ENCODE measurements at places on chromosomes 7 and 10.

- no peak for DNase-seq
Observed at GRCh38 chr7:89458114-89458513, 662.6 kb upstream of the TEX47 start.

DNA sequence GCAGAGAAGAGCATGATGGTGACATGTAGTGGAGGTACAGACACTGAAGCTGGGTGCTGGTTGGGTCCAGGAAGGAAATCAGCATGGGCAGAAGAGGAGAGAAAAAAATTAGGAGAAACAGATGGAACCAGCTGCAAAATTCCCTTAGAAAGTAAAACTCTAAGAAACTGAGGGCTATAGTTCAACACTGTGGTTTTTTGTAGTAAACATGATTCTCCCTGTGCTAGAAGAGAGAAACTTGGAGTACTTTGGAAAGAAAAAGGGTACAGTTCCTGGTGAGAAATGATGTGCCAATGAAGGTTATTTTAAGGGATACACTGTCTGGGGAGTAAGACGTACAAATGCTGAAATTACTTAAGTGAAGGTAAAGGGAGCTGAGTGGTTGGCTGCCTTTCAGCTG is 181.5 kb upstream of the HPS1 start:
- no peak for DNase-seq

DNA sequence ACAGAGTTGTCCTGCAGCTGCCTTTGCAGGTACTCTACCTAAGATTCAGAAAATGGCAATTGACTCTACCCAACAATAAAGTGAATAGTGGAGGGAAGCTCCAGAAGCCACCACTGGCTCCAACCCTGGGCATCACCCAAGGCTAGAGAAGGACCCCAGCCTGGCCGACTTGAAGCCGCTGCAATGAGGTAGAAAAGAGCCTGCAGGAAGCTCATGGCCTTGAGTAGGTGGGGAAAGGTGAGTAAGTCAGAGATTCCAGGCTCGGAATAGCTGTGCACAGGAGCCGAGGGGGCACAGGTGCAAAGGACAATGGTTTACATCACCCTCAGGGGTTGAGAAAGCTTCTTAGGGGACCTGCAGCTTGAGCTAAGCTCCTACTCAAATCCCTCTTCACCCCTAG is 83.6 kb downstream of the AOAH start:
- no peak for DNase-seq

- DNase-seq, result no peak
Observed at GRCh38 chr10:123858907-123859652, 32.5 kb downstream of the CPXM2 start.

GRCh38 chr7:74027683-74028320 is at the start of gene ELN:
Gene ELN, plus strand, starts transcription at chr7:74028173. Its CDS starts 15 bp downstream, at chr7:74028188.
- peak; percentile 20 for DNase-seq

DNA sequence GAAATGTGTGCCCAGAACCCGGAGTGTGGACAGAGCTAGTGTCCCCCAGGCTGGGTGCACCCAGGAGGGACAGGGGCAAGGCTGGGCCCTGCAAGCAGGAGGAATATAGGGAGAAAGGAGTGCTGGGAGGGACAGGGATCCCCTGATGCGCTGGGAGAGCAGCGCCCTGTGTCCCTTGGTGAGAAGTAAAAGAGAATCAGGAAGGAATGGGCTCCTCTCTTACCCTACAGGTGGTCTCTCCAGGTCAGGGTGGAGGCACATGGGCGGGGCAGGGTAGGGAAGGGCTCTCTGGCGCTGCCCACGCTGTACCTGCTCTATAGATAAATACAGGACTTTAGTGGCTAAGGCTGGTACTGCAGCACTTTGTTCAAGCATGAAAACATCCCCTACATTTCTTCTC is 753.8 kb downstream of the GRID1 start:
- no peak for DNase-seq

- no peak for DNase-seq
Observed at GRCh38 chr10:43595739-43596298, 10.4 kb upstream of the ZNF485 start.

DNA sequence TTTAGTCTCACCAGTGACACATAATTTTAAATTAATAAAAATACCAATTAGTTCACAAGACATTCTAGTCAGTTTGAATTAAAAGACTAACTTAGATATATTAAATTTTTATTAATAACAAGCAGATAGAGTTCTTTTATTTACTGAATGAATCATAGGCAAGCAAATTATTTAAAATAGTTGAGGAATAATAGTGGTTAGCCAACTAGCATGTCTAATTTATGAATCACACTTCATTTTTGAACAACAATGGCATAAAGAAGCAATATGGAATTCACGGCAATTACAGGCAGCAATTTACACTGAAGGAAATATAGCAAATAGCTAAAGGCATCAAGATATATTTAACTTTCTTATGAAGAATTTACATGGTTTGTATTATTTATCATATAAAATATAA is 187.0 kb upstream of the SLC26A5 start:
- DNase-seq, result no peak

DNA sequence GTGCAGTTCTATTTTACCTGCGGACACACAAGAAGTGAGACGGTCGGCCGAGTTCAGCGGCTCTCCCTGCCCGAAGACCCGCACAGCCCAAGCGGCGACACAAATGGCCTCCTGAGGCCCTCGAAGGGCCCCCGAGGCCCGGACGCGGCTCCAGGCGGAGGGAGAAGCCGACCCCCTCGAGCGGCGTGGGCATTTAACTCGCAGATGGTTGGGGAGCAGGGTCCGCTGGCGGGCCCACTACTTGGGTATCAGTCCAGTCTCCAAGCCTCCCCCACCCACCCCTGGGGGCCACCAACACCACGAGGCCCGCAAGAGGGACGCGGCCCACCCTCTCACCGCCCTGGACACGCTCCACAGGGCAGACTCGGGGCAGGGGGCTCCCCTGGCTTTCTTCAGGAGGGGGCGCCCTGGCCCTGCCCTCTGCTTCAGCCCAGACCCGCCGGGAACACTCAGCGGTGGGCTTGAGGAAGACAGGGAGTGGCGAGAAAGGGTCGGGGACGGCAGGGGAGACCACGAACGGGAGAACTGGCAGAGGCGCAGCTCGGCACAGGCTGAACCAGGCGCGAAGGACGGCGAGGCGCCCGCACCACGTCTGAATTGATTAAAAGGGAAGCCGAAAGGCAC is 1.7 kb downstream of the IGF2BP3 start:
- DNase-seq, result no peak

- no peak for DNase-seq
Observed at GRCh38 chr7:71905821-71906220, 506.3 kb downstream of the CALN1 start.

DNA sequence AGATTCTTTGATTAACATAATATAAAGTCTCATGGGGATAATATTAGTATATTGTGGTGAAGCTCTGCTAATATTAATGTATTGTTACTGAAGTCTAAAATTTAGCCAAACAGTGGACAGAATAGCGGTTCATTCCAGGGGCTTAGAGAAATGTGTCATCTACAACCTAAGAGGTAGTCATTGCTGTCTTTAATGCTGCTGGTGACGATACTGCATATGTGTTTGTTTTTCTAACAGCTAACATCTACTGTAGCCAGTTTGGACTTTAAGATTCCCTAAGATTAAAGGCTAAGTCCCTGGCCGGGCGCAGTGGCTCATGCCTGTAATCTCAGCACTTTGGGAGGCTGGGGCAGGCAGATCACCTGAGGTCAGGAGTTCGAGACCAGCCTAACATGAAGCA is 102.0 kb upstream of the SAMD8 start:
- DNase-seq, result no peak

DNA sequence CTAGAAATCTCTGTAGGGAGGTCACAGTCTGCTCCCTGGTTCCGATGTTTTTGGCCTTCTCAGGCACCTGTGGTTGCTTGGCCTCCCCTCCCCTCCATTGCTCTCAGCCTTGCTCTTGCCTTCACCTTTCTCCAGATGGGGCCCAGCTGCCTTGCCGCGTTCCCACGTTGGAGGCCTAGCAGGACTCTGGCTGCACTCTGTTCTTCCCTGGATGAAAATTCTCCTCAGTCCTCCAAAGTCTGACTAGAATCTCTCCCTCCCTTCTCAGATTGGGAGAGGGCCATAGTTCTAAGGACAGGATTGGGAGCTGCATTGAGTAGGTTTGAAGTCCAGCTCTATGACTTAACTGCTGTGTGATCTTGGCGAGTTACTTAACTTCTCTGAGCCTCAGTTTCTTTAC is 213.7 kb upstream of the HABP2 start:
- DNase-seq, result no peak

- DNase-seq, result no peak
Observed at GRCh38 chr7:2499719-2500430, 19.7 kb upstream of the LFNG start.

GRCh38 chr7:1224086-1224716 is 8.5 kb upstream of the UNCX start:
- DNase-seq, result no peak

DNA sequence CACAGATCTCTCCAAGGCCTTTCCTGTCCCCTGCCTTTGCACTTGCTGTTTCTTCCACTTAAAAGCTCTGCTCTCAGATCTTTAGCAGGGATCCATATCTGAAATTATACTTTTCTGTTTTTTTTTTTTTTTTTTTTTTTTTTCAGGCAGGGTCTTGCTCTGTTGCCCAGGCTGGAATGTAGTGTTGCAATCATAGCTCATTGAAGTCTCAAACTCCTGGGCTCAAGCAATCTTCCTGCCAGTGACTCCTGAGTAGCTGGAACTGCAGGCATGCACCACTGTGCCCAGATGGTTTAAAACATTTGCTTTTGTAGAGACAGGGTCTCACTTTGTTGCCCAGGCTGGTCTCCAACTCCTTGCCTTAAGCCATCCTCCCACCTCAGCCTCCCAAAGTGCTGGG is 5.0 kb upstream of the TSPAN15 start:
- DNase-seq, result no peak

- no peak for DNase-seq
Observed at GRCh38 chr10:49140304-49141177, 6.7 kb upstream of the FAM170B start.

- DNase-seq, result no peak
Observed at GRCh38 chr7:23743226-23743625, 33.2 kb downstream of the STK31 start.

GRCh38 chr10:128570319-128570995 is 444.2 kb upstream of the MKI67 start:
- no peak for DNase-seq

GRCh38 chr7:108836256-108836655 is 266.6 kb downstream of the DNAJB9 start:
- DNase-seq, result no peak

GRCh38 chr7:37377231-37377630 is 71.4 kb downstream of the ELMO1 start:
- DNase-seq, result no peak

DNA sequence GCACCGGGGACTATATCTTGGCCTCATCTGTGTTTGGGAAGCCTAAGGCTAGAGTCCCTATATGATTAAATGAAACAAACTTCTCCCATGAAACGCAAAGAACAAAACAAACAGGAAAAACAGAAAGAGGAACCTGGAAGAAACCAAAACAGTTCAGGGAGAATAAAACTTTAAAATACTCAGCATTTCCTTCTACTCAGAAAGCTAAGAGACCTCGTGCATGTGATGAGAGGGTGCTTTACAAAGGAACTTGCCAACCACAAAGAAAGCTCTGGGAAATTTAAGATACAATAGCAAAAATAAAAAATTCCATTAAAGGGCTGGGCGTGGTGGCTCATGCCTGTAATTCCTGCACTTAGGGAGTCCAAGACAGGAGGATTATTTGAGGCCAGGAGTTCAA is 6.9 kb downstream of the PILRA start:
- no peak for DNase-seq

DNA sequence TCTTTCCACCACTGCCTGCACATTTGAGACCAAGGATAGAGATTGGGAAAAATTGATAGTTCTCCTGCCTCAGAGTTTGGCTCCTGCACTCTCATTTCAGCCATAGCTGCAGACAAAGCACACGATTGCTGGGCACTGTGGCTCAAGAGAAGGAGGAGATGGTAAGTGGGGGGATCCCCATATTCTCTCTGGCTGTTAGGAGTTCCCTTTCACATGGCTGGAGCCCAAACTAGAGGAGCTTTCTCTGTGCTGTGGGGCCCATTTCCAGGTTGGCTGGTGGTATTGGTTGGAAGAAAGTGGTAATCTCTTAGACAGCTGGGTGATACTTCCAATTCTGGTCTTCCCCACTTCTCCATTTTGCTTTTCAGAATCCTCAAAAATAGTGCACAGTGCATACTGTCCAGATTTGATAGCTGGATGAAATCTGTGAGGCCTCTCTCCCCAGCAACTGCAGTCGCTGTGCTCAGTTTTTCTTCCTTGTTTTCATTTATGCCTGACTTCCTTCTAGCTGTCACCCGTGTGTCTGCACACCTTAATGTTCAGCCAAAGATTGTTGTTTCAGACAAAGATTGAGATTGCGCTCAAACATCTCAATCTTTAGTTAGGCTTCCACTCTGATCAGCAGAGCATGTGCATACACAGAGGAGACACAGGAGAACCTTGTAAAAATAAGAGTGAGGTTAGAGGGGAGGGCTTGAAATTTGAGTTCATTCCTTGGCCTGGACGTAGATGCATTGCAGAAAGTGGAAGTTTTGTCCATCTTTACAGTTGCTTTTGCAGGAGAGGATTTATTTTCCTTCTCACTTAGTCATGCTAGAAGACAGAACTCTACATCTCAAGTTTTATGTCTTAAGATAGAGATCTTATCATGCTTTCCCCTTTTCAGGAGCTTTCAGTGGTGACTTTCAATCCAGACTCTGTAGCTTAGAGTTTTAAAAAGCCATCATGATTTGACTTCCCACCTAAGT is 28.6 kb downstream of the RABGEF1 start:
- no peak for DNase-seq

- no peak for DNase-seq
Observed at GRCh38 chr10:110165239-110165638, 42.2 kb upstream of the MXI1 start.

DNA sequence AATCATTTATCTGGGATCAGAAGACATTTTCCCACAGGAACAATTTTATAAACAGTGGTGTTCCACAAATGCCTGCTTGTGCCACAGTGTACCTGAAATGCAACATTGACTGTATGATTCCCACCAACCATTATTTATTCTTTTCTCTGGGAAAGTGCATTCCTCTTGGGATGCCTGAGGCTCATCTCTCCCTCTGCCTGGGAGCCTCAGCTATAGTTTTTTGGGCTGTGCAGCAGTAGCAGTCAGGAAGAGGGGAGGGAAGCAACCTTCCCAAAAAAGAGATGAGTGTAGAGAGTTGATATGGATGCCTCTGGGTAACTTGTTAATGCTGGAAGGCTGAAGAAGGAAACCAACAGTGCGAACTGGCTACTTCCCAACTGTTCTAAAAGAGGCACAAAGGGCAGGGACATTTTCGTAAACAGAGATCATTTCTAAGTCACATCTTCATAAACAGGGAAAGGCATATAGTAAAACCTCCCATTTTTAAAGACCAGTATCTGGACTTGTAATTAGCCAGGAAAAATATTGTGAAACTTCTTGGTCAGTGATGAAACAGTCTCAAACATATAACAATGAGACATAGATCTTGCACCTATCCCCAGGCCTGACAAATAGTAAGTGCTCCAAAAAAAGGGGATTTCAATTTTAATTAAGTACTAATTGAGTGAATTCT is 1.4 kb upstream of the CALD1 start:
- no peak for DNase-seq

GRCh38 chr7:50651271-50651989 is 86.2 kb upstream of the DDC start:
- no peak for DNase-seq

- DNase-seq, result no peak
Observed at GRCh38 chr10:14543046-14543903, 212.6 kb upstream of the FRMD4A start.

GRCh38 chr7:30276203-30276900 is 8.0 kb upstream of the ZNRF2 start:
- no peak for DNase-seq

GRCh38 chr10:73439605-73440312 is 6.4 kb upstream of the MSS51 start:
- DNase-seq, result no peak

Measured in cerebellar nuclear complex (tissue), 1 donor.